AG09319 (cell line): ENCODE measurements at places on chromosomes 5 and 9.

DNA sequence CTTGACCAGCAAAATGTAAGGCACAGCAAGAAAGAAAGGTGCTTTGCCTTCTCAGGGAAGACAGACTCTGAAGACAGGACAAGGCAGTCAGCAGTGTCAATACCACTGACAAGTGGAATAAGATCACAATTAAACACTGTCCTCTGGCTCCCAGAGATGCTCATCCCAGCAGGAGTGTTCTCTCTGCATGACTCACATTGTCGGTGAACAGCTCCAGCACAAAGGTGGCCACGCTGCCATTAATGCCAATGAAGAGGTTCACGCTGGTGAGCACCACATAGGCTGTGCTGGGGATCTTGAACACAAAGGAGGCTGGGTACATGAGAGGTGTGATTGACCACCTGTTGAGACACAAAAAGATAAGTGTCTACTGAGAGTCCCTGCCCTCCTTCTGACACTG is 31.9 kb downstream of the NIPSNAP3B start:
- no peak for DNase-seq

GRCh38 chr5:143812085-143812705 is at the start of gene HMHB1:
Gene HMHB1, plus strand, starts transcription at chr5:143812161.
- DNase-seq: no peak

GRCh38 chr9:129446828-129447550 is 173.9 kb downstream of the C9orf50 start:
- DNase-seq: no peak

DNA sequence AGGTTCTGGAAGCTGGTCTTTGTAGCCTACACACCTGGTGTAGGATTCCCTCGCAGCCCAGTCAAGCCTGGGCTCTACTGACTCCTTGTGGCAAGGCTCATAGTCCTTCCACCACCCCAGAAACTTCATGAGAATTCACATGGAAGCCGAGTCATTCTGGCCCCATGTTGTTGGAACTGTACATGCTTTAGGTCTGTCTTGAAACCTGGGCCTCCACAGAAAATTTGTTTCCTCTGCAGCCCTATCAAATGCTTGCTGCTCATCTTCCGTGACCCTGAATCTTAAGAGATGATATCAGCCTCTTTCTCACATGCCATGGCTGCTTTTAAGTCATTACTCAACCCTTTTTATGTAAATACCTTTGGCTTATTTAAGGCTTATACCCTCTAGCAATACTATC is 113.4 kb upstream of the GRHPR start:
- DNase-seq: no peak

DNA sequence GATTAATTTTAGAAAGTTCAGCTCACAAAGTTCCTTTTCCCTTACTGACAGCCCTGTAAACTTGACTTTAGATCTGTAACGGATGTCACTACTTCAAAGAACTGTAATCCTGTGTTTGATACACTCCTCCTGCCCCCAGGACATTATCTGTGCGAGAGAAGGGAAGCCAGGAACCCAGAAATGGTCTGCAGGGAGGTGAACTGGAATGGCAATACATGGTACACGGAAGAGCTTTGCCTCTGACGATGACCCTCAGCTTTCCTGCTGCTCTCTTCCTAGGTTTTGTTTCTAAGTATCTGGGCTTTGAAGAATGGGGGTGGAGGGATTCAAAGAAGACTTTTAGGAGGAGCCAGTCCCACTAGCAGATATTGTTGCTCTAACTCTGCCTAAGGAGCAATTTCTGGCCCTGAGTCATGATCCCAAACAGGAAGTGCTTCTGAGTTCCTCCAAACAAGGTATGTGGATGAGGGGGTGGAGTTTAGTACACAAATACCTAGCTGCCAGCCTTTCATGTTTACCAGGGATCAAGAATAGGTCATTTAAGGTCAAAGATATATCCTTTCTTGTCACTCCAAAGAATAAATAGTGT is 43.4 kb upstream of the TMC1 start:
- no peak for DNase-seq
